ENCODE measurements at places on chromosomes 5 and 9.

DNA sequence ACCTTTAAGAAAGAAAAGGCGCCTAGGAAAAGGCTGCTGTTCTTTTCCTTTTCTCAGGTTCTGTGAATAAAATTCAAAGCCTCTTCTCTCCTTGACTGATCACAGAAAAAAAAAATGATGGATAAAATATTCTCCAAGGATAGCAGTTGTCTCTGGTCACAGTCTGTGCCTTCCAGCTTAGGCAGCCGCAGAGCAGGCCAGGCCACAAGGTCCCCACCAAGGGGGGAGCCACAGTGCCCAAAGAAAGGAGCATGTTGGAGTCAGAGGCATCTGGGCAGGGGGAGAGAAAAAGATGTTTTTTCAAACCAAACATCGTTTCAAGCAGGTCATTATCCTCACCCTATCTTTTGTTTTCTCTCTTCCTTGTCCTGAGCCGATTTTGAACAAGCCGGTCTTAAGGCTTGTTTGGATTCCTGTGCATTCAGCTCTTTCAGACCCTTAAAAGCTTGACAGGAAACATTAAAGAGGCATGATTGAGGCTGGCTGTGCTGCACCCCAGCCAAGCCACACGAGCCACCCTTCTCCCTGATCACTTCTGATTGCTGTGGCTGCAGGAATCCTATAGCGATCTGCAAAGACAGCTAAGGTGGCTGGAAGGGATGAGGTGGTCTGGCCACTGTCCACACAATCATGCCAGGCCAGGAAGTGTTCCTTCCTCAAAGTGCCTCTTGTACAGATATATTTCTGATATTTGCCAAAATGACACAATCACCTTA is 284.6 kb upstream of the TLE4 start:
- no peak for DNase-seq

GRCh38 chr9:78365748-78366697 is 69.1 kb downstream of the PSAT1 start:
- peak; percentile 59 for DNase-seq

DNA sequence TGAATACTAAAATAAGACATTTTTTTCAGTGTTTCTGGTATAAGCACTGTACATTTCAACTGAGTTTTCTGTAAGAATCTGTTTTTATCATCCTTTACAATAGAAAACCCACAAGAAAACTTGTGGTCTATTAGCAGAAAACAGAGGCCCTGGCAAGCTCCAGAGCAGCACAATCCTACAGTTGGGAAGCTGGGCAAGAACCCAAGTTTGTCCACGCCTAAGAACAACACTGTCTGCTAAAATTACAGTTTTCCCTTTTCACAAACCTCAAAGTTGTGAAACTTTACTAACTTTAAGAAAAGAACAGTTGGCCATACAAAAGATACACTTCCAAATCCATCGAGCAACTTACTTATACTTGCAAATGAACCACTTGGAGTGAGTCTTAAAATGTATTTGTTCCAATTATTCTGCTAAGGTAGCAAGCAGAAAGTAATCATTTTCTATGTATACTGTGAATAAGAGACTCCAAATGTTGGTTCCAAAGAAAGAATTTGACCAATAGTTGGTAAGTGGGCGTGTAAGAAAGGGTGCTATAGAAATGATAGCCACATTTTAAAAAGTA is 982.0 kb upstream of the ARRDC3 start:
- no peak for DNase-seq

GRCh38 chr5:86749841-86750240 is 132.1 kb downstream of the COX7C start:
- DNase-seq, result no peak

DNA sequence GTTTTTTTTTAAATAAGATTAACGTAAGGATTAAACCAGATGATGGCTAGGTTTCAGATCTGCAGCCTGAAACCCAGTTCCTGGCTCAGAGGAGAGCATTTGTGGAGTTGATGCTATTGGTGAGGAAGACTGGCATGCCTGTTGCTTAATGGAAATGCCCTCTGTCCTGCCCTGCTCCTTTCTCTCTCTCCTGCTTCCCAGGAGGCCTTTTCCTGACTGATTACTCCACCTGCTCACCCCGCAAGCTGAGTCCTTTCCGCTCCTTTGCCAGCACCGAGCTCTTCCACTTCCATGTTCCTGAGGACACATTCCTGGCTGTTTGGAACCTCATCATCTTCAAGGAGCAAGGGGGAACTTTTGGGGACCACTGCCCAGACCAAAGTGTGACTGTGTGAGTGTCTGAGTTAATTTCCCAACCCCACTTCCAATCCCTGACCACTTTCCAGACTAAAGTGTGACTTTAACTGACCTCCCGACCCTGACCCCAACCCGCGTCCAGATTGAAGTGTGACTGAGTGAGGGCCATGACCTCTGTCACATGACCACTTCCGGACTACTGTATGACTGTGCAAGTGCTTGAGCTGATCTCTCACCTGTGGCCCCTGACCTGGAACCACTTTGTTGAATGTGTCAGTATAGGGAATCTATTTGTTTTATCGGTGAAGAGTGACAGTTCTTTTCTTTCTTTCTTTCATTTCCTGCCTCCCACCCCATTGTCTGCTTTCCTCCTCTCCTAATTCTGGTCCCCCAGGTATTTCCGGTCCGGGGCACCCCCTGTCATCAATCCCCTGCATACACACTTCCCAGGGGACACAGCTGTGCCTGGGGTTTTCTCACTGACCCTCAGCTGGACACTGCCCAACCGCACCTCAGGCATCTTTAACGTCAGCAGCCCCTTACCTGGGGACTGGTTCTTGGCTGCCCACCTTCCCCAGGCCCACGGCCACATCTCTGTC is 5.5 kb downstream of the TMEM8B start:
- DNase-seq, result no peak

GRCh38 chr9:135796784-135797485 is 95.0 kb downstream of the KCNT1 start:
- DNase-seq, result no peak

DNA sequence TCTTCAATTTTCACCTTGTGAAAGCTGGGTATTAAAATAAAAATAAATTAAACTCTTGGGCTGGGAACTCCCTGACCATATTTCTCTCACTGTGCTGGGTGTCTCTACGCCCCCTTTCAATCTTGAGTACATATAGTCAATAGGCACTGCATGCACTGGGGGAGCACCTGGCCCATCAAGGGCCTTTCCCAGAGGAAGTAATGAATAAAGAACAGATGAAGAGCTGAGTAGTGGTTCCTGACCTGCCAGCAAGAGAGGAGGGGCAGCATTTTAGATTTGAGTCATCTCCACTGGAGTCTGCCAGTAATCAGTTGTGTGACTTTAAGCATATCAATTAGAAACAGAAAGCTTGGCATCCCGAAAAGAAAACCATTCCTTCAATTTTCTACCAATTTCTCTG is 6.2 kb downstream of the MAPKAP1 start:
- DNase-seq, result no peak

DNA sequence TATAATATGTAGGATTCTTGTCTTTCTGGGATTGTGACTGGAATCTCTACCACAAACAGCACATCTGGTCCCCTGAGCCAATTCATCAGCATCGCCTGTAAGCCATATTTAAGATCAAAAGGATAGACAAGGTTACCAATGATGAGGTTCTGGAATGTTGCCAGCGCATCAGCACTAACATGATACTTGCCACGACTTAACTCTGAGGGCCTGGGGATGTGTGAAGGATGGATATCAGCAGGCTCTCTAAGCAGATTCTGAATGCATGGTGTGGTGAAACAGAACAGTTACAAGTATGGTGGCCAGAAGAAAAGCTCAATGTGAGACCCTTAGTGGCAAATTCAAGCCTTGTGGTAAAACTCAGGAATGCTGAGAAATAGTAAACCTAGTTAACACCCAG is 143.0 kb downstream of the XRCC4 start:
- peak; percentile 87 for DNase-seq

- DNase-seq, result peak; percentile 65
These were observed 346.4 kb upstream of the RIOK2 start for GRCh38 chr5:97529354-97529985.

- DNase-seq, result no peak
These were observed 28.6 kb downstream of the CSF2 start for GRCh38 chr5:132102101-132102701.

DNA sequence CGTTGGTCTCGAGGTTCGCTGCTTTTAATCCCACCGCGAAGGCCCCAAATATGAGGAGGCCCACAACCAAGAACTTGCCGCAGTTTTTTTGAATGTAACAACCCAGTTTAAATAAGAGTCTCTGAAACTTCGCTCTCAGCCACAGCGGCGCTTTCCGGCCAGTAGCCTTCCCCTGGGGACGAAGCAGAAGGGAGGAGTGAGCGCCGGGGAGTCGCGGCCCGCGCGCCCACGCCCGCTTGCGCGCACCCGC is 10.4 kb downstream of the PTCH1 start:
- peak; percentile 69 for DNase-seq

- DNase-seq, result no peak
These were observed 1.2 kb downstream of the EXOC3 start for GRCh38 chr5:444226-444625.

GRCh38 chr9:135492886-135493669 is 7.4 kb upstream of the MRPS2 start:
- DNase-seq, result no peak

DNA sequence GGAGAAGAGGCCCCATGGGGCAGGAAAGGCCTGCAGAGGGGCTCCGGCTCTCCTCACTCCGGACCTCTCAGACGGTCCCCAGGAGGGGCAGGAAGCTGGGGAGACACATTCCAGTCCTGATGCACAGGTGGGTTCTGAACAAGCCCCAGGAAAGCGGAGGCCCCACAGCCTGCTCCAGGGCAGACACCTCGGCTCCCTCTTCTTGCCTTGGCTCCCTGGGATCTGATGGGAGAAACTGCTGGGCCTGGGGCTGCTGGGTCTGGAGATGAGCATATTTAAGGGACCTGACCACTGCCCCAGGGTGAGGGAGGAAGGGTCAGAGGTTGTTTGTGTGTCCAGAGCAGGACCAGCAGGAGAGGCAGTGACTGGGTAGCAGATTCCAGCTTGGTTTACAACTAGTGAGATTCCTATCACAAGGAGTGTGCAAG is 1.2 kb downstream of the CORO2A start:
- no peak for DNase-seq

DNA sequence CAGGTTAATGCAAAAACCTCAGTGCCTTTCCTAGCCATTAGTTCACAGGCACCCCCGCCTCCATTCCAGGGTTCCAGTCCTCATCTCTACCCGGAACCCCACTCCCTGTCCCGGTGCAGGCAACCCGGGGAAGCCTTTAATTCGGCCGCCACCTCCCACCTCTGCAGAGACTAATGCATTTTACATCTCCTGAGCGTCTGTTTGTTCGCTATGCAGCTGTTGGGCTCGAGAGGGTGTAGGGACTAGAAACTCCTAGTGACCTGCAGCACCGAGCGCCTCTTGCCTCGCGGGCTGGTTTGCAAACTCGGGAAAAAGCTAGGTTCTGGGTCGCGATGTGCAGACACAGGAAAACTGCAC is 3.6 kb downstream of the GDNF start:
- DNase-seq, result peak; percentile 21

- DNase-seq, result no peak
These were observed 96.1 kb upstream of the APC start for GRCh38 chr5:112641515-112642110.

GRCh38 chr9:137057545-137057944 is 3.7 kb upstream of the ENTPD2 start:
- DNase-seq, result no peak

- no peak for DNase-seq
These were observed 18.5 kb upstream of the EXOC3 start for GRCh38 chr5:424301-425110.

GRCh38 chr9:124621371-124622328 is 114.5 kb upstream of the NR5A1 start:
- DNase-seq, result no peak
